BJ (cell line): ENCODE measurements at places on chromosomes 2 and 18.
A peak's percentile ranks its signal among the peaks of the same experiment; 100 is the strongest.

DNA sequence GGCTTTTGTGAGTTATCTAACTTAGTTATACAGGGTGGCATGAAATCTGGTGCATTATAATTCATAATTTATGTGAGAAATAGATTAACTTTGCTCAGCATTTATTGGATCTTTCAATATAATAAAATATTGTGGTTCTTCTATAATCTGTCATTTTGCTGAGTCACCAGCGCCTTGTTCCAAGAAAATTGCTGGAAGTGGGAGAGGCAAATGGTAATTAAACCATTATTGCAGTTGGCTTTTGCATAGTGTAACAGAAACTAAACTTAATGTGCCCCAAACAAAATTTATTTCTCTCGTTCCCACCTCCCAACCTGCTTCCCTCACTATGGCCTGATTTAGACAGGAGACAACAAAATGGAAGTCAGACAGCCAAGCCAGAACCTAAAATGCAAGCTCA lies 146.3 kb downstream of the GALR1 start:
- no peak for DNase-seq

DNA sequence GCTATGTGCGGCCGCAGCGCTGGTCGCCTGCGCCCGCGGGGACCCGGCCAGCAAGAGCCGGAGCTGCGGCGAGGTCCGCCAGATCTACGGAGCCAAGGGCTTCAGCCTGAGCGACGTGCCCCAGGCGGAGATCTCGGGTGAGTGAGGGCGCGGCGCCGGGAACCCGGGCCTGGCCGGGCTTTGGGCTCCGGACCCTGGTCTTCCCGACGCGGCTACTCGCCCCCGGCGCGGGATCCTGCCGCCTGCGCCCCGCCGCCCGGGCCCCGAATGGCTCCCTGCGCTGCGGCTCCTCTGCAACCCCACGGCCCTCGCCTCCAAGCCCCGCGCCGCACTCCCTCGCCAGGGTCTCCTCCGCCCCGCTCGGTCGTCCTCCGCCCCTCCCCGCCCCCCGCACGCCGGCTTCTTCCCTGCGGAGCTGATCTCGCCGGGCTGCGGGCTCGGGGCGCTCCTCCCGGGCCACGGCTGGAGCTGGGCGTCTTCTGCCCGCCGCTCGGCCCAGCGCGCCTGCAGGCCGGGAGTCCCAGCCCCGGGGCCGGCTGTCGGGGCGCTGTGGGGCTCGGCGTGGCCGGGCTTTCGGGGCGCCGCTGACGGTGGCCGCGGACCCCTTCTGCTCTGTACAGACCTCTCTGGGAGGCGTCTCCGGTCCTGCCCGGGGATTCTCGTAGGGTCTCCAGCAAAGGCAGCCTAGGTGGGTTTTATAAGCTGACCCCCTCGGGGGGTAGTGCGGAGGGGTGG lies 652 bp downstream of the GPC1 start:
- no peak for DNase-seq

DNA sequence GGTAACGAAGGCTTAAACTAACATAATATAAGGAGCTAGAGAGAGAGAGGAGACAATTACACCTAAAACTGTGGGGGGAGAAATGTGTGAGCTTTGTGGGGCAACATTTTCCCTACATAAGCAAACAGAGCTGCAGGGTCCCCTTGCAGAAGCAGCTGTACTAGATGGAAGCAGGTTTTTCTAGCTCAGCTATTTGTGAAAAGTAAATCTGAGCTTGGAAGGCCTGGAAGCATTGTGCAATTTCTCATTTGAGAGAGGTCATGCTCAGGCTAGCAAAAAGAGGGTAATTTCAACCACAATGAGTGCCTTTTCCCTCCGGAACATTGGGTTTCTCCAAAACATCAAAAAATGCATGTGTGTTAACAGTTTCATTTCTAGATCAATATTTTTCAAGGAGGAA lies 130.0 kb downstream of the ARL4C start:
- no peak for DNase-seq

GRCh38 chr2:40028792-40029488 lies 249.9 kb upstream of the THUMPD2 start:
- no peak for DNase-seq

DNA sequence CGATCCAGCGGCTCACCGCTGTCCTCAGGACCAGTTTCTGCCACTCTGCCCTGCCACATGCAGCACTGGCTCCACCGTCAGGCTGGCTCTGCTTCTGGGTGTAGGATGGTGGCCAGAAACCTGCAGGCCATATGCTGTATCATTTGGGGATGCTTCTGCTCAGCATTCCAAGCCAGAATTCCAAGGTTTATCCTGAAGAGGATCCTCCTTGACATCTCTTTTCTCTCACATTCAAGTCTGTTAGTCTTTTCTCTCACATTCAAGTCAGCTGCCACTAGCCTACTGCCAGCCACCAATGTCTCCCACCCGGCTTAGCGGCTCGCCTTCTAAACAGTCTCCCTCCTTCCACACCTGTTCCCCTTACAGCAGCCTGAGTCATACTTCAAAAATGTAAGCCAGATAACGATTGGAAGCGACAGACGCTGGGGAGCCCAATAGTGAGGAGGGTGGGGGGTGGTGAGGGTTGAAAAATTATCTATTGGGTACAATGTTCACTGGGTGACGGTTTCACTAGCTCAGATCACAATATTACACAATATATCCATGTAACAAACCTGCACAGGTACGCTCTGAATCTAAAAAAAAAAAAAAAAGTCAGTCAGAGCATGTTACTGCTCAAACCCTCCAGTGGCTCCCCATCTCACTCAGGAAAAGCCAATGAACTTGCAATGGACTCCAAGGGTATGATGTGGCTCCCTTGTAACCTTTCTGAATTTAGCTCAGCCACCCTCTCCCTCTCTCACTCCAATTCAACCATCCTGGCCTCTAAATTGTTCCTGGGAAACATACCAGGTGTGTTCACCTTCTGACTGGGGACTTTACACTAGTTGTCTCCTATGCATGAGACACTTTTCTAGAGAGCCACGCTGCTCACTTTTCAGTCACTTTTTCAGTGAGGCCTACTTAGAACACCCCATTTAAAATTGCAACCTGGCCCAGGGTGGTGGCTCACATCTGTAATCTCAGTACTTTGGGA lies 38.8 kb upstream of the SP3 start:
- DNase-seq = no peak

- no peak for DNase-seq
Measured at GRCh38 chr2:212194396-212194795, 344.2 kb downstream of the ERBB4 start.

DNA sequence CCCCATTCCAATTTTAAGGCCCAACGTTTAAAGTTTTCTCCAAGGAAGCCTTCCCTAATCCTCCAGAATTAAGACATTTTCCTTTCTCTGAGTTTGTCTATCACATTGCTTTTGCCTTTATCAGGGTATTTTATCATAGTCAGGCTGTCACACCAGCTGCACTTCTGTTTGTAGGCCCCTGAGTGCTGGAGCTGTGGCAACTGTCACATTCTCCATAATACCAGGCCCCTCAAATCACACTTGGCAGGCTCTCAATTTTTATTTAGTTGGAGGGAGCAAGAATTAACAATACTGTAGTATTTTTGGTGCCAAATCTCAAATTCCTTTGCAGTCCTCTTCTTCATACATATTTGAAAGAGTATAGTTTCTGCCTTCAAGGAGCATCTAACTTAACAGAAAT lies 122.2 kb downstream of the FSHR start:
- DNase-seq = no peak

DNA sequence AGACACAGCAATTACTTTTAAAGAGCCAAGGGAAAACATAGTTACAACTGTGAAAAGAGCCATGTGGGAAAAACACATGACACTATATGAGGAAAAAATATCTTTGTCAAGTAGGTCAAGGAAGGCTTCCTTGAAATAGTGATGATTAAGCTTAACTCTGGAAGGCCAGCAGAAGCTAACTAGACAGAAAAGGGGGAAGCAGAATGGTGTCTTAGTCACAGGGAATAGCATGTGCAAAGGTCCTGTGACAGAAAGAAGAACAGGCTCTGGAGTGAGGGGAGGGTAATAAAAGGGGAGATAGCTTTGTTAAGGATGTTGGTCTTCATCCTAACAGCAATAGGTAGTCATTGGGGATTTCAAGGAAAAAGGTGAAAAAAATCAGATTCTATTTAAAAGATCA lies 64.0 kb downstream of the ARHGAP25 start:
- DNase-seq = no peak

GRCh38 chr2:135202751-135203150 lies 150.7 kb downstream of the RAB3GAP1 start:
- no peak for DNase-seq

DNA sequence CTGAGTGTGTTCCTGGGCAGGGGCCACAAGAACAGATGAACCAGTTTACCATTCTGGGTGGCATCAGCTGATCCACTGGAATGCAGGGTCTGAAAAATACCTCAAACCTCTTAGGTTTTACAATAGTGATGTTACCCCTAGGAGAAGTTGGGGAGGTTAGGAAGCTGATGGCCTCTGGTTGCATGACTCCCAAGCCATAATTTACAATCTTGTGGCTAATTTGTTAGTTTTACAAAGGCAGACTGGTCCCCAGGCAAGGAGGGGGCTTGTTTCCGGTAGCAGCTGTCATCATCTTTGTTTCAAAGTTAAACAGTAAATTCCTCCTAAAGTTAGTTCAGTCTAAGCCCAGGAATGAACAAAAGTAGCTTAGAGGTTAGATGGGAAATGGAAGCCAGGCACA lies 113.8 kb upstream of the SLC38A11 start:
- no peak for DNase-seq

DNA sequence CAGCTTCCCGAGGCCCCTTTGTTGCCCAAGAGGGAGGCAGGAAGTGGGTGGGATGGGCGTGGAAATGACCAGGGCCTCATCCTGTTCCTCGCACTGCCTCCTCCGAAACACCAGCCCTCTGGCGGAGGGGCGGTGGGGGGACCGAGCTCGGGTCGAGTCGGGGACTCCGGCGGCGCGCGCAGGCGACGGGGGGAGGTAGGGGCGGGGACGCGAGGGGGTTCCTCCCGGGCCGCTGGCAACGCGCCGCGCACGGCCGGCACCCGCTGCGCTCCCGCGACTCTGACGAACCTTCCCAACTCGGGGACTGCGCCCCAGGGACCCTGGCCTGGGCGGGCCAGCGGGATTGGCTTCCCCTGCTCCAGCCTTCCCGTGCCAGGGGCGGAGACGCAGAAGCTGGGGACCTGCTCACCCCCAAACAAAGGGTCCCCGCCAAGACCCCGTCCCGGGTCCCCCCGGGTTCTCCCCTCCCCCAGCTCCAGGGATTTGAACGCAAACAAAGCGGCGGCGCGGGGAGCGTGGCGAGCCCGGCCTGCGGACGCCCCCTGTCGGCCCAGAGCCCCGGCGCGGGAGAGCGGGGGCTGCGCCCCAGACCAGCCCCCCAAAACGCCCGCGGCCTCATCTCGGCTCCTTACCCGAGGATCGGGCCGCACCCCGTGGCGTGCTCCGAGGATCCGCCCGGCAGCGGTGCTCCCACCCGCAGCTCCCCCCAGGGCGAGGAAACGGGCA lies 1.2 kb downstream of the SEMA4C start:
- peak; percentile 37 for DNase-seq

GRCh38 chr18:7535436-7536205 lies 31.5 kb upstream of the PTPRM start:
- DNase-seq = no peak

DNA sequence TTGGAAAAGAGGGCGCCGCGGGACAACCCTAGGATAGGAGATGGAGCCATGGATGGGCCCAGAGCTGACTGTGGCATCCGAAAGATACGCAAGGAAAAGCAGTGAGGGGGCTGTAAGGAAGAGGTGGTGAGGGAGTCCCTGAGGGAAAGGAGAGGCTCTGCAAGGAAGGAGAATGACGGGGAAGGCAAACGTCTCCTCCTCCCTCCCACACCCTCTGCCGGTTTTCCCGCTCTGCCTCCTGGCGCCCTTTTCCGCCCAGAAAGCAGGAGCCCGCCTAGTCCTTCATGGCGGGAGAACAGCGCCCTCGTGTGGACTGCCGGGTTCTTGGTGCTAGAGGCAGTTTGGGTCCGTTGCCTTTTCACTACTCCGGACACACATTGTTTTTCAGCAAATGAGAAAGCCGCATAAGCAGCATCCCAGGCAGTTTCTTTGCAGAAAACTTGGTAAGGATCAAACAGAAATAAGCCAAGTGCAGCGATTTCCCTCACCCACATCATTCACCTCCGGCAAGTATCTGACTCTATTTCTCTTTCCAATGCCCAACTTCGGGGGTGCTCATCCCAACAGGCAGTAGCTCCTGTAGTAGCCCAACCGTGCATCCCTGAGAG lies 200.4 kb downstream of the INO80D start:
- DNase-seq = no peak

GRCh38 chr2:38524580-38524979 lies 78.1 kb downstream of the HNRNPLL start:
- no peak for DNase-seq

DNA sequence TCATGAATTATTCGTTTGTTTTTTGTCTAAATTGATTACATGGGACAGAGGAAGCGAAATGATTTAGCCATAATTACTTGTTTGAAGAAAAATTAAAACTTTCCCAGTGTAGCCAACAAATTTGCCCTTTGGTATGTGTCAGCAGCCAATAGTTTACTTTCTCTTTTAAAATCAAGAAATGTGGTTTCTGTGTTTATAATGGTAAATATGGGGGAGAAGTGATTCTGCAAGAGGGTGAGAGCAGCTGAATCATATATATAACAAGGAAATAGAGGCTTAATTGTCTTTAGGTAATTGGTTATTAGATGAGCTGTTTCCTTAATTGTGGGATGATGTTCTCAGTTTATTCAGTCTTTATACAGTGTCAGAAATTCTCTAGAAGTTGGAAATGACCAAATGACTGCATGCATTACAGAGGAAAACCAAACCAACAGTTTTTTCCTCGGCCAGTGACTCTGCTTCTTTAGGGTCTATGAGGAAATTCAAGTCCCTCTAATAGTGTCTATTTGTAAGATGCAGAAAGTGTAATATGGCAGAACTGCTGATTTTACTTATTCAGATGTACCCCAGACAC lies 132.9 kb downstream of the AGPS start:
- no peak for DNase-seq

- no peak for DNase-seq
Measured at GRCh38 chr2:25417715-25418369, 76.1 kb upstream of the DNMT3A start.

- no peak for DNase-seq
Measured at GRCh38 chr2:37456479-37456878, 112.0 kb downstream of the QPCT start.

DNA sequence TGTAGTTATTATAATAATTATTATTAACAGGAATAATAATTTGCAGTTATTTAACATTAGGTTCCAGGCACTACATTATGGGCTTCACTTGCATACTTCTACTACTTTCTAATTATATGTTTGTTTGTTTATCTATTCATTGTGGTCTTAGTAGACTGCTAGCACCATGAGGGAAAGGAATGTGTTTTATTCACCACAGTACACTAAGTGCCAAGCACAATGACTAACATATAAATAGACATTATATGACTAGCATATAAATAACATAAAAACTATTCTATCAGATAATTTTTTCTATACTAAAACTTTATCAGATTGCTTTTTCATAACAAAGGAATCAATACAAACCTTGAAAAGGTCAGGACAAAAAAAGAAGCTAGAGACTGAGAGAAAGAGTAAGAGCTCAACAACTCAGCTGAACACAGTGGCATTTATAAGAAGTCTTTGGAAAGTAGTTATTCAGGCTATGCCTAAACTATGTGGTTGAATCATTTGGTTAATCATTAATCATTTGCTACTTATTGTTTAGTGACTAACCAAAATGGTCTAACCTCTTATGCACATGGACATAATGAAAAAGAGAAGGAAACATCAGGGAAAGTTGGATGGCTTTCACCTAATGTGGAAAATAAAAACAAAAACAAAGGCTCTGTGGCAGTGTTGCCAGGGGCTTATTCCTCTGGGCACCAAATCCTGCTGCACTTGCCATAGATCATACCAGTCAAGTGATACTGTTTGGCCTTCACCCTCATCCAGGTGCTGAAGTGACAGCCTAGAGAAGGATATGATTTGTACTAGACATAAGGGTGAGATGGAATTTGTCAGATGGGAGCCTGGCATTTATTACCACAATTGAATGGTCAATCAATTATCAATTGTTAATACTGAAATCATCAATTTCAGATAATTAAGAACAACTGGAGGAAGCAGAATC lies 174.9 kb downstream of the ETAA1 start:
- no peak for DNase-seq
